ENCODE measurements at places on chromosomes 16 and 17.

DNA sequence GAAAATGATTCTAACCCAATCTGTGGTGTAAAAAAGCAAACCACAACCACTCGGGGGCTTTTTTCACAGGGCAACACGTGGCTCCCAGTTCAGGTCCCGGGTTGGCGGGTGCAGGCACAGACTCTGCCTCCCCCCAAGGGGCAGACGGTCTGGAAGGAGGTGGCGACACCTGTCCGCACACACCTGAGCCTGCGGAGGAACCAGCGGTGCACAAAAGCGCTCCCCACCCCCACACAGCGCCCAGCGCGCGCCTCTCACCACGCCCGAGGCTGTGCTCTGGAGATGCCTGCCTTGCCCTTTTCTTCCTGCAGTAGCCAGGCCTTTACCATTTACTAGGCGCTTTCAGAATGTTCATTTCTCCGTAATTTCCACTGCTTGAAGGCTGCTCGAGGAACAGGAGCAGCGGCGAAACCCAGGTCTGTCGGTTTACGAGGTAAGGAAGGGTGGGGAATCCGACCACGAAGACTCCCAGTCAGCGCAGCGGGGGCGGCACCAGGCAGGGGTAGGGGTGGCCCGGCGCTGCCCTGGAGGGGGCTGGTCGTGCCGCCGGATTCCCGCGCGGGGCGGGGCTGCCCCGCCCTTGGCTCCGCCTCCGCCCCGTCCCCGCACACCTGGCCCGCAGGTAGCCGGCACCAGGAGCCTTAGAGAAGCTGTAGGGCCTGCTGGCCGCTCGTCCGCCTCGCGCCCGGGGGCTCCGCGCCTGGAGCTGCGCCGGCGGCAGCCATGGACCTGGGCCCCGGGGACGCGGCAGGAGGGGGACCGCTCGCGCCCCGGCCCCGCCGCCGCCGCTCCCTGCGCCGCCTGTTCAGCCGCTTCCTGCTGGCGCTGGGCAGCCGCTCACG is at the start of gene USP43:
Gene USP43 (plus strand): TSS at position 608 of the 842 bp plus-strand sequence. CDS start 116 bp downstream, at position 724.
- DNase-seq = peak; percentile 1

- no peak for DNase-seq
Observed at GRCh38 chr16:17839272-17839671, 368.5 kb upstream of the XYLT1 start.

DNA sequence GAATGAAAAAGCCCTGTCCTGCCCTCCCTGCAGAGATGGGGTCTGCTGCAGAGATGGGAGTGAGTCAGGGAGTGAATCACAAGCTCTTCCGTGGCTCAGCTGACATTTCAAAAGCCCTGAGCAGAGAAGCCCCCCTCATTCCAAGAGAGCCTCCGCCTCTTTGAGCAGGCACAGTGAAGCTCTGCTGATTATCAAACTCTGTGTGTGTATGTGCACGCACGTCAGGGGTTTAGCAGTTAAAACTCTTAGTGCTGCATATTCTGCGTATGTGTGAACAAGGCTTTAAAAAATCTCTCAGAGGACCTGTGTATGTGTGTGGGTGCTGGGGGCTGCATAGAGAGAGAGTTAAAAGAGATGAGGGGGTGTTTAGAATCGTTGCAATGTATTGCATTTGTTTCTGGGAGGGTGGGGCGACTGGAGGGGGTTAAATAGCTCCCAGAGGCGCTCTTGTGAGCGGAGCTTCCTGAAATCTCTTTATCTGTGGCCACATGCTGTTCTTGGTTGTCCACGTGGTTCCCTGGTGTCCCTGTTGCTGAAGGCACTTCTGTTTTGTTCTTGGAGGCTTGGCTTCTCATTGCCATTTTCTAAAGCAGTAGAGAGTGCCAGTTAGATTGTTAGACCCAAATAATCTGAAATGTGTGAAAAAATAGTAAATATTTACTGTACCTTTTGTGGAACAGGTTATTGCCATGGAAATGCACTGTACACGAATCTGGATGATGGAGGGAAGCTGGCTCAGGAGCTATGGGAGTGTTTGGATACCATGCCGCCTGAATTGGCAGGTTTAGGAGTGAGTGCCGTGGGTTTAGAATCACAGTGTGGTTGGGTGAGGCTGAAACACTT is 116.6 kb downstream of the PRKCB start:
- DNase-seq = peak; percentile 68

DNA sequence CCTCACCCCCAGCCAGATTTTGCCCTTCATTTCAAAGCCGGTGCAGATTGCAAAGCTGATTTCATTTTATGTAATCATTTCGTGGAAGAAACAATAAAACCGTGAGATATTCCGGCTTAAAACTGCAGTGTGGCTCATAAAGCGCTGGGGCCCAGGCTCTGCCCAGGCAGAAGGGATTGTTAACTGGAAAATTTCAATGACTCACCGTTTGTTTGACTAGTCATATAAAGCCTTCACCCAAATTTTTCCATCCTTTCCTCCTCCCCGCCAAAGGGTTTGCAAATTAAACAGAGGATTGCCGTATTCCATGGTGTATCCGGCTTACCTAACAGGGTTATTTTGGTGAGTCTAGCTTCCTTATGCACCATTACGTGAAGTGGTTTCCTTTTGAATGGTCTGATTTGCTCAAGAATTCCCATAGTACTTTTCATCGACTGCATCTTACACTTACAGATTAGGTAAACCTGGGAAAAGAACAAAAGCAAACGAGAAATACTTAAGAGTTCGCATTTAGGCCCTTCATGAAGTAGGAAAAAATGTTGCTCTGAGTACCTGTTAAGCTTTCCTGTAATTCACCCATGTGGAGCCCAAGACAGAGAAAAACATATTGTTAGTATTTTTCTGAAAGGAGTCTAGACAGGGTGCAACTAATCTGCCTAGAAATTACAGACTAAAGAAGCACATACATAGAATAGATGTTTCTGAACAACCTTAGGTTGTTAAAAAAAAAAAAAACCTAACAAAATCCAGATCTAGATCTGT is 949 bp upstream of the GSPT1 start:
- DNase-seq = peak; percentile 39

DNA sequence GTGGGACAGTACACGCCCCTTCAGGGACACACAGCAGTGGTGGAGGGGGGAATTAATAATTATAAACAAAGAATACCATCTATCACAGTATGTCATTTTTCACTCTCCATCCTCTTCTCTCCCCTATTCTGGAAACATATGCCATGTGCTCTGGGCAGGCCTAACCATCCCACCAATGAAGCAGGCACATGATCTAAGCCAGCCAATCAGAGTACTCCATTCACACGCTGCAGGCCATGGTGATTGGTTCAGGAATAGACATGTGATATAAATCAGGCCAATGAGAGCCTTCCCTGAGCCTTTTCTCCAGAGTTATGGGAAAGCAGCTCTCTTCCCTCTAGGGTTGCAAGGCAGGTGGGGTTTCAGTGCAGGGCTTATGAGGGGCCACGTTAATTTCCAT is 36.5 kb downstream of the GSG1L start:
- DNase-seq = no peak

DNA sequence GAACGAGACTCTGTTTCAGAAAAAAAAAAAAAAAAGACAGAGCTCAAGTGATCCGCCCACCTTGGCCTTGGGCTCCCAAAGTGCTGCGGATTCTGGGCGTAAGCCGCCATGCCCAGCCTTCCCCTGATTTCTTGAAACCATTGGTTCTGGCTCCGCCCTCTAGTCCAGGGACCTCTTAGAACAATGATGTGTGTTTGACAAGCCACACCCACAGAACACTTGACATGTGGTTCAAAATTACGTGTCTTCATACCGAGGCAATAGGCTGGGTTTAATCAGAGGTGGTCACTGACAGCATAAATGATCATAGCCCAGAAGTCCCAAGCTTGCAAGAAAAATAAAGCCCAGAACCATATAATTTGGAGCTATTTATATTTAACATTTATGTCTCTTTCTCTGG is 23.0 kb downstream of the KNOP1 start:
- DNase-seq = no peak

GRCh38 chr16:1790611-1791255 is 2.8 kb downstream of the IGFALS start:
- DNase-seq = no peak

DNA sequence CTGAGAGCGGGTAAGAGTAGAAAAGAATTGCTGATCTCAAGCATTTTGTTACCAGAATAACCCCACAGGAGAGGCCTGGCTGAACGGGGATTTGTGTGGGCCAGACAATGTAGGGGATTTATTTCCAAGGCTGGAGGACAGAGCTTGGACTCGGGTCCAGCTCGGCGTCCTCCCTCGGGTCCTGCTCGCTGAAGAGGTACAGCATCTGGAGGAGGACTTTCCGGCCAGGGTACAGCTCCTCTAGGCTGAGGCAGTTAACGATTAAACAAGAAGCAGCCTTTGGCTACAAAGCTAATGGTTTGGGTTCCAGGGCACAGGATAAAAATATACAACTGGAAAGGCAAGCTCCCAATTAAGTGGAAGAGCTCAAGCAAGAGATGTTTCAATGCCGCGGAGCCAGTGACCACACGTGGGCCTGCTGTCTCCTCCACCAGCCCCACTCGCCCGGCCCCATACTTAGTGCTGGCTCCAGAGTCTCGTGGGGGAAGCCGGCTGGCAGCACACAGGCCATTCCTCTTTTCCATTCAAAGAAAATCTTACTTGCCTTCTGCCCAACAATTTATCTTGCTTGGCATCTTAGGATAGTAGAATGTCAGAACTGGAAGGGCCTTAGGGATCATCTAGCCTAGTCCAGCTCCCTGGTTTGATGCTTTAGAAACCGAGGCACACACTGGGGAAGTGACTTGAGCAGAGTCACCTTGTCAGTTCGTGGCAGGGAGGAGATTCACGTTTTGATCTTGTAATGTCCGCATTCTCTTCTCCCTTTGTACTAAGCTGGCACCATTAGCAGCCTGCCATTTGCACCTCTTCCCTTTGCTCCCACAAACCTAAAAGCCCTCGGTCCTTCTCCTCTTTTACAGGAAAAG is 85.9 kb upstream of the TBX2 start:
- DNase-seq = no peak

DNA sequence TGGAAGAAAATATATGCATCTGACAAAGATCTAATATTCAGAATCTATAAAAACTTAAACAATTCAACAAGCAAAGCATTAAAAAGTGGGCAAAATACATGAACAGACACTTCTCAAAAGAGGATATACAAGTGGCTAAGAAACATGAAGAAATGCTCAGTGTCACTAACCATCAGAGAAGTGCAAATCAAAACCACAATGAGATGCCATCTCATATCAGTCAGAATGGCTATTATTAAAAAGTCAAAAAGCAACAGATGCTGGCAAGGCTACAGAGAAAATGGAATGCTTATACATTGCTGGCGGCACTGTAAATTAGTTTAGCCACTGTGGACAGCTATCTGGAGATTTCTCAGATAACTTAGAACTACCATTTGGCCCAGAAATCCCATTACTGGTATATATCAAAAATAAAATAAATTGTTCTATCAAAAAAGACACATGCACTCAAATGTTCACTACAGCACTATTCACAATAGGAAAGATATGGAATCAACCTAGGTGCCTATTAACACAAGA is 179.5 kb downstream of the PCTP start:
- DNase-seq = no peak

GRCh38 chr17:77210331-77210730 is 69.6 kb downstream of the SEC14L1 start:
- no peak for DNase-seq

GRCh38 chr17:81912441-81913309 is 1.5 kb upstream of the PCYT2 start:
- DNase-seq = no peak

GRCh38 chr17:11671126-11671525 is 72.9 kb downstream of the DNAH9 start:
- no peak for DNase-seq

DNA sequence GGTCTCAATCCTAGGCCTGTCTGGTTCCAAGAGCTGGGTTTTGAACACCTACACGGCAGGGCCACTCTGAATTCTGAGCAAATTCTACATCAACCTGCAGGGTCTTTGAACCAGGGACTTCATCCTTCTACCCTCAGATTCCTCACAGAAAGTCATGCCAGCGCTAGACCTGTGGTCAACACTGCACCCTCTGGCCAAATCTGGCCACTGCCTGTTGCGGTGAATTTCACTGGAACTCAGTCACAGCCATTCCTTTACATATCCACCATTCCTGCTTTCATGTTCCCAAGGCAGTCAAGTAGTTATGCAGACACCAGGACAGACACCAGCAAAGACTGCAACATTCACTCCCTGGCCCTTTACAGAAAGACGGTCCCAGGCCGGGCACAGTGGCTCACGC is 144.6 kb downstream of the C16orf95 start:
- DNase-seq = no peak
